ENCODE measurements at places on chromosomes 2 and 18.
A peak's percentile ranks its signal among the peaks of the same experiment; 100 is the strongest.

DNA sequence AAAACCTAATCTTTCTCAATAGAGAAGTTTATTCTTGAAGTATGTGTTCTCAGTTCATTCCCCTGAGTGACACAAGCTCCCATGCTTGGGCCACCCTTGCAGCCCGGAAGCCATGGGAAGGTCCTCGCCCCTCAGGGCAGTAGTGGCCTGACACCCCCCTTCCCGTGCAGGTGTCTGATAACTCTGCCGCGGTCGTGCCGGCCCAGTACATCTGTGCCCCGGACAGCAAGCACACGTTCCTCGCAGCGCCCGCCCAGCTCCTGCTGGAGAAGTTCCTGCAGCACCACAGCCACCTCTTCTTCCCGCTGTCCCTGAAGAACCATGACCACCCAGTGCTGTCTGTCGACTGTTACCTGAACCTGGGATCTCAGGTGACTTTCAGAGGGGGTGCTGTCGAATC, 32.4 kb downstream of the NTSR2 start:
- no peak for DNase-seq

- DNase-seq, result no peak
These were observed 16.5 kb upstream of the ACSL3 start for GRCh38 chr2:222844323-222844722.

- no peak for DNase-seq
These were observed 1.6 kb upstream of the RTP5 start for GRCh38 chr2:241867776-241868420.

- no peak for DNase-seq
These were observed 288.1 kb upstream of the FIGN start for GRCh38 chr2:164023896-164024295.

- DNase-seq, result no peak
These were observed 1.4 kb upstream of the TTL start for GRCh38 chr2:112480530-112481049.

DNA sequence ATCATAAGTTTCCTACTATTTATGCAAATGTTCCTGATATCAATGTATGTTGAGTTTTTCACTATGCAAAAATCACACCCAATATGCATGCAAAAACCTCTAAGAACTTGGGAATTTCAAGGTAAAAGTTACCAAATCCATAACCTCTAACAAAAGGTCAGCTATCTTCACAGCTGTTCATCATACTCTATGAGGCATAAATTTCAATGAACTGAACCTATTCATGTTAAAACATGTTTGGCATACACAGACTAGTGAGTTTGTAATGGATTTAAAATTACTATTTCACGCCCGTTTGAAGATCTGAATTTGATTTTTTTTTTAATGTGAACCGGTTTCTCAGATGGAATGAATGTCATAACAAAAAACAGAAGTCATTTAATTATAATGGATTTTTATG, 100.2 kb downstream of the ATAD2B start:
- no peak for DNase-seq

GRCh38 chr2:215526341-215526740, 90.5 kb upstream of the FN1 start:
- DNase-seq, result no peak

DNA sequence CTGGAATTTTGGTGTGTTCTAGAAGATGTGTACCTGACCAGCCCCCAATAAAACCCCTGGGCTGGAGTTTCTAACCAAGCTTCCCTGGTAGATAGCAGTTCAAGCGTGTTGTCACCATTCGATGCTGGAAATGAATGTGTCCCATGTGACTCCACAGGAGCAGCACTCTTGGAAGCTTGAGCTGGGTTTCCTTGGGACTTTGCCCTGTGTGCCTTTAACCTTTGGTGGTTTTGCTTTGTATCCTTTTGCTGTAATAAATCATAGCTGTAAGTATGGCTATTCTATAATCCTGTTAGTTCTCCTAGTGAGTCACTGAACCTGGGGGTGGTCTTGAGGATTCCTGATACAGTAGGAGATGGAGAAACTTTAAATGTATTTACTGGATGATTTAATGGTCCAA, 65.2 kb downstream of the KLHL14 start:
- DNase-seq, result no peak

GRCh38 chr2:50273003-50273402, 758.9 kb downstream of the NRXN1 start:
- no peak for DNase-seq

DNA sequence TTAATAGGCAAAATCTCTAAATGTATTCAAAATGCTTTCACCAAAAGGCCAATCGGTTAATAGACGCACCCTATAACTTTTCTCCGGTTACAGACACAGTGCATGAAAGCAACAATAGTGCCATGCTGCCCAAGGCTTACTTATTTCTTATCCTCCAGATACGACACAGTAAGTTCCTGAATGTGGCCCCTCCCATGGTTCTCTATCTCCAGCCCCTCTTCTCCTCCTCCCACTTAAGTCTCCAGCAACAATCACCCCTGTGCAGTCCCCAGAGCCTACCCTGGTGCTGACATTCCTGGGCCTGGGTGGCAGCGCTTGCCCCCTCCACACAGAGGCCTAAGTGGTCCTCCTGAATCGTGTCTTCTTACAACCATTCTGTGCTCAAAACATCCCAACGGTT, 3.6 kb downstream of the KIDINS220 start:
- DNase-seq, result no peak

DNA sequence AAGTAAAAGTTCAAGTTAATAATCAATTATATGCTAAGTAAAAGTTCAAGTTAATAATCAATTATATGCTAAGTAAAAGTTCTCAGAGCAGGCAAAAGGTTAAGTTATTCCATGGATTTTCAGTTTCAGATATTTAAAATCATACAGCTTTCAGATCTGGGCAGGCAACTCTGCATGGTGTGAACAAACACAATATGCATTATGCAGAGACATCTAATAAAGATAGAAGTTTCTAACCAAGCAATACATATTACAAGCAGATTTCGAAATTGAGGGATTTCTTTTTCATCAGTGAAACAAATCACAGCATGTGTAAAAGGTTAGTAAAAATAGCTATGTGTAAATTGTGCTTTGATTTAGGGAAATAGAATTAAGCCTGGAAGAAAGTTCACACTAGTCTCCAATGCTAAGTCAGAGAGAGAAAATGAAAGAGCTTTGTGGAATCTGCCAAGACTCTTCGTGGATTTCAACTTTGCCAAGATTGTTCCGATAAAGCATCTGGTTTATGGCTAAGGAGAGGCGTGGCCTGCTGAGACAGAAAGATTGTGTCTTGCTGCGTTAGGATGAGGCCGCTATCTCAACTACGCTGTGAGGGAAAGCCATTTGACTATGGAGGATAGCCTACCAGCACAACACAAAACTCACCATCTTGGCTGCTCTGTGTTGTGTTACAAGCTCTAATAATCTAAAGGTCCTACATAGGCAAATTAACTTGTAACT, 60.1 kb upstream of the SLC16A14 start:
- no peak for DNase-seq

DNA sequence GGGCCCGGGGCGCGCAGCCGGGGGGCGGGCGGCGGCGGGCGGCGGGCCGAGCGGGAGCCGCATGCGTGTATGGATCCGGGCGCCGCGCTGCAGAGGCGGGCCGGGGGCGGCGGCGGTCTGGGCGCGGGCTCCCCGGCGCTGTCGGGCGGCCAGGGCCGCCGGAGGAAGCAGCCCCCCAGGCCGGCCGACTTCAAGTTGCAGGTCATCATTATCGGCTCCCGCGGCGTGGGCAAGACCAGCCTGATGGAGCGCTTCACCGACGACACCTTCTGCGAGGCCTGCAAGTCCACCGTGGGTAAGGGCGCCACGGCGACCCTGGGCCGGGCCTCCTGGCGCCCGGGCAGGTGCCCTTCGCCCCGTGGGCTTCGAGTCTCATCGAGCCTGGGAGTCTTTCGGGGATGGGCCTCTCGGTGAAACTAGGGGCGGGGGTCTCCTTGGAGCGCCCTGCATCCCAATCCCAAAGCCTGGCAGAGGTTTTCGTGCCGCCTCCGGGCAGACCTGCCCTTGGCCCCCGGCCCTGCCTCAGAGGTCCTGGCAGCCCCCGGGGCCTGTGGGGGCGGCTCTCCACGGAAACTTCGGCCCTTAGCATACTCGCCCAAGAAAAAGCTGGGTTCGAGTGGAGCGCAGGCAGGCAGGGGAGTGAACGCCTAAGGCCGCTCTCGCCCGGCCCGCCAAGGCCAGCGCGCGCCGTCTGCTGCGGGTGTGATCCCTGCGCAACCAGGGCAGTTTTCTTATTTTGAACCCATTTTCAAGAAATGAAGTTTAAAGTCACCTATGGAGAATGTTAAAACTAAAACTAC, 622 bp downstream of the RAB12 start:
- DNase-seq, result no peak

DNA sequence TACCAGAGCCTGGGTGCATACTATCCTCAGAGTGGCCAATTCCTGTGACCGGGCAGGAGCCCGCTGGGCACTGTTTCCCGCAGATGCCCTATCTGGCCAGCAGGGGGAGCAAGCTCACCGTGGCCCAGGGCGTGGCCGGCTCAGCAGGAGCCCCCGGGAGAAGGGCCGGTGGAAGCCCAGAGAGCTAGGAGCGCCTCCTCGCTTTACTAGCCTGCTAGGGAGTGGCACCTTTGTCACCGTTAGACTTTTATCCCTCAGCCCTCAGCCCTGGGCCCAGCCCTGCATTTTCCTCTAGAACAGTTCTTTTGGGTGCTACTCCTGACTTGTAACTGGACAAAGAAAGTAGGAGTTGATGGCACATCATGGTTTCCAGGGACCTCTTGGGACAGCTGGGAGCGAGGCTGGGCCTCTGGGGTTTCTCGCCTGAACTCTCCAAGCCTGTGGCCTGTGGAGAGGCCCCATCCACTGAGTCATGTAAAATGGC, 24.0 kb downstream of the TMEM177 start:
- DNase-seq, result peak; percentile 44

GRCh38 chr2:165067643-165068486, 112.5 kb upstream of the SLC38A11 start:
- no peak for DNase-seq

- DNase-seq, result no peak
These were observed 15.3 kb downstream of the TM4SF20 start for GRCh38 chr2:227363756-227364155.

DNA sequence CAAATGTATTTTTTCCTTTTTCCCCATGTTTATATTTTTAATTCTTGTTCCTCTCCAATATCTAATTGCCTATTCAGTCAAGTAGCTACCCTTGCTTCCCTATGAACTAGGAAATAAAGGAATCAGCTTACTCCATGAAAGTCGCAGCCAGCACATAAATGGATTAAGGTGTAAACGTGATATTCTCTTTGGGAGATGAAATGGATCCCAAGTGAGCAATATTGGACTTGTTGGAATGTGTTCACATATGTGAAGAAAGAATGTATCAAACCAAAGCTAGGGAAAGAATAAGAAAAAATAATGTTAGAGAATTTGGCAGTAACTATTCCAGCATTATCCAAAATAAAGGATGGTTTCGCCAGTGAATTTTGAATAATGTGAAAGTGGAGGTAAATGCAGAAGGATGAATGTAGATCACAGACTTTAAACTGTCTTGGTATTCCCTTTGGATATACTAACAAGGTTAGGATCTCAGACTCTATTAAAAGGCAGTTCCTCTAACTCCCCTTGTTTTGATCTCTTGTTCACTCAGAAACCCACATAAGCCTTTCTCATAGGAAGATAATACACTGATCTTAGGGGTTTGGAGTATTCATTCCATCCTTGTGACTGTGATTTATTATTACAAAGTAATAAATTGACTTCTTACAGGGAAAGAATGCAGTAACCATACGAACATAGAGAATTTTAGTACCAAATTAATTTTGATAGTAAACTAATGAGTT, 208.1 kb downstream of the BABAM2 start:
- no peak for DNase-seq

GRCh38 chr2:71526141-71526540, 72.8 kb downstream of the DYSF start:
- no peak for DNase-seq

DNA sequence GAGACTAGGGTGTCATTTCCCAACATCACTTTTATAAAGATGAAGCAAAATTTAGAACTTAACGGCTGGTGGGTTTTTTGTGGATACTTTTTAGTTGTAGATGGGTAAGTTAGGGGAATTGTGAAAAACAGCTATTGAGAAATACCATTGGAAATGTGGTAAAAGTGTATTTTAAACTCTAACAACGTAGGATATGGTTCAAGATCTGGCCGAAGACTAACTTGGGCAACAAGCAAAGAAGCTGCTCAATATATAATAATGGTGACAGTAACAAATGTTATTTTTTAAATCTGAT, 1.6 kb downstream of the DNAH7 start:
- DNase-seq, result no peak

DNA sequence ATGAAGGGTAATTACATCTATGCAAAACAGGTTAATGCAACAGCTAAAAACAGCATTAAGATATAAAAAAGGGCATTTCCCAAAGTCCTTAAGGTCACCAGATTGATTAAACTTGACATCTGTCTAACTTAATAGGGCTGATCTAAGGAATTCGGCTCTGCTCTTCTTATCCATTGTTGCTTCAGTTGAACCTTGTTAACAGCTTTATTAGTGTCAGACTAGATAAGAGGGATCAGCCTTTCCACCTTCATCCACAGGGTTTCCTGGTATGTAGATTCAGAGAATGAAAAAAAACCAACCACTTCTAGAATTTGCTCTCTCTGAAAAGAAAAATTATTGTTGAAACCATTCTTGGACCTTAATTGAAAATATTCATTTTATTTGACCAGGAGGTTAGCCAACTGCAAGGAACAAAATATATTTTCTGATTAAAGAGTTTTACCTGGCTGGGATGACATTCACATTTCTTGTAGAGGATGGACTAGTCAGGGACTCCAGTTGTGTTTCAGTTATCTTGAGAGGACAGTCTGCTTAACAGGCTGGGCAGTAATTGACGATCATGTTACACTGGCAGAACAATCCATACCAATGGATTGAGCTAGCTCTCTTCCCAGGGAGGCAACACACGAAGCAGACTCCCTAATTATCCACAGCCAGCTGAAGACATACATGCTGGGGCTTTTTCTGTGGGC, 357.4 kb upstream of the ACVR2A start:
- no peak for DNase-seq

DNA sequence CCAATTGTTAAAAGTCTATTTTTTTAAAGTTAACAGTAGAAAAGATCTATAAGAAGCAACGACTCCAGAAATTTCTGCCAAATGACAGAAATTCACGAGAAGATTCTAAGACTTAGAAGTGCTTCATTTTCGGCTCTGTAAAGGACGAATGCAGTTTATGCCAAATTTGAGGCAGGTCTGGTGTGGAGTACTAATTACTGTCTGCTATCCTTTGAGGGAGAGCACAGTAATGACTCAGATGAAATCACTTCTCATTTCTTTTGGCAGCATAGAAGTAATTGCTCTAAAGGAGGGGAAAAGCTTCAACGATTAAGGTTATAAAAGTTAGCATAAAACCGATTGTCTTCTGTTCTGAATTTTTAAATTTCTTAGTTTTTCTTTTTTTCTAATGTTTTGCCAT, 11.4 kb downstream of the G6PC2 start:
- no peak for DNase-seq

- no peak for DNase-seq
These were observed 72.5 kb downstream of the SUMO1 start for GRCh38 chr2:202165945-202166344.

- DNase-seq, result no peak
These were observed at the start of gene ST6GAL2 for GRCh38 chr2:106885971-106886915. ST6GAL2 (minus strand) TSS chr2:106886167; CDS start chr2:106843977, 42,190 bp downstream.

- no peak for DNase-seq
These were observed 56.5 kb downstream of the KCNE4 start for GRCh38 chr2:223108351-223109050.
